ENCODE measurements at places on chromosomes 2 and 18.

GRCh38 chr2:71530211-71530610 lies 76.8 kb downstream of the DYSF start:
- no peak for DNase-seq

DNA sequence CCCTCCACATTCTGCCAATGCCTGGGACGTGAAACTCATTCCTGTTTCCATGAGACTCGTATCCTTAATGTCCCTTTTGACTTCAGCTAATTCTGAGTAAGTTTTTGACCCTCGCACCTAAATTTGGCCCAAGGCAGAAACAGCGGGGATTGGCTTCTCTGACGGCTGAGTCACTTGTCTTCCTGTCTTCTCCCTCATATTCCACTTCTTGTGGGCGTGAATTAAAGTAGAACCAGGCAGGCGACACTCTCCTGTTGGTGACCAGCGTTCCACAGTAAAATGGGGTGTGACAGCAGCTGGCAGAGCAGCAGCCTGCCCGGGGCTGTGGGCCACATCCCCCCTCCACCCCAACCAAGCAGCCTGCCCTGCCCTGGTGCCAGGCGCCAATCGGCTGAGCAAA lies 15.5 kb downstream of the TTC32 start:
- DNase-seq = no peak

DNA sequence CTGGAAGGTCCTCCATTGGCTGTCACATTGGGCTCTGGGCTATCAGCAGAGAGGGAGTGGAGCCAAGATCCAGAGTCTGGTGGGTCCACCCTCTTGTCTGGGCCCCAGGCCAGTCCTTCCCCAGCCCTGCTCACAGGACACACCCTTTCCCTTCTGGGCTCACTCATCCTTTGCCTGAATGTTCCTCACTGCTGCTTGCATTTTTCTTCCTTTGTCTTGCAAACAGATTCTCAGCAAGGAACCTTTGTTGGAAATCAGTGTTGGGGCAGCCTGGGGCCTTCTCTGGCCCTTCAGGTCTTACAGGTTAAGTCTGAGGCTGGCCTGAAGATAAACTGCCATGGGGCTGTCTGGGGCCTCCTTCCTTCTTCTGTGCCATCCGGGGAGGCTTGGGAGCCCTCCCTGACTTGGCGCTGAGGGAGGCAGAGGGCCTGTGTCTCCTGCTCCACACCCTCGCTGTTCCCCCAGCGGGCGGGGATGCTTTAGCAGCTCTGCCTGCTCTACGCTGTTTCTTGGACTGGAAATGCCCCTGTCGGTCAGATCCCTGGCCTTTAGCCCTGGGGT lies 11.5 kb upstream of the CELF4 start:
- DNase-seq = no peak

DNA sequence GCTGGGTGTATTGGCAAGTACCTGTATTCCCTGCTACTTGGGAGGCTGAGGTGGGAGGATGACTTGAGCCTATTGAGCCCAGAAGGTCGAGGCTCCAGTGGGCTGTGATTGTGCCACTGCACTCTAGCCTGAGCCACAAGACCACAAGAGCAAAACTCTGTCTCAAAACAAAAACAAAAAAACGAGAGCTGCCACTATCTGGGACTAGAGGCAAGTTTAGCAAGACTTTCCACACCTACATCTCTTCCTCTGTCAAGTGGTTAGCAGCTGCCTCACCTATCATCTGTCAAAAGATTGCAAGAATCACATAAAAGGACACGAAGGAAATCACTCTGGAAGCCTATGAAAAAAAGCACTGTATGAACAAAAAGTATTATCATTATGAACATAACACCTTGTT lies 55.2 kb upstream of the RIOK3 start:
- no peak for DNase-seq

DNA sequence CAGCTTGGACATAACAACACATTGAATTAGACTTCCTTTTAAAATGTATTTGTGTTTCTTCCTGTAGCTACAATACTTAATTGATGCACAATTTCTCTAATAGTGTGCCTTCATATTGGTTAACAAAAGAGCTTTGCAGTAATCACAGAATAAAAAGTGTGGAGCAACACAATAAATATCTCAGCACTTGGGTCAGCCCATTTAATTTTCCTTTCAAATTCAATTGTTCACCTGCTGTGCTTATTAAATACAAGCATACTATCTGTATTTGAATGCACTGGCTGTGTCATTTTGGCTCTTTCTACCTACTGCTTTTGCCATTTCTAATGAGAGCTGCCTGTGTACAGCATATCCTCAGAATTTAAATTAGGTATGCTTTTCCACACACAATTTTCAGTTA lies 1641.3 kb upstream of the SLC39A10 start:
- DNase-seq = peak; percentile 94

GRCh38 chr2:148935791-148936190 lies 60.8 kb downstream of the KIF5C start:
- DNase-seq = no peak

GRCh38 chr2:18465979-18466378 lies 94.5 kb downstream of the RDH14 start:
- DNase-seq = no peak

GRCh38 chr2:28129955-28130695 lies 239.6 kb downstream of the BABAM2 start:
- no peak for DNase-seq

DNA sequence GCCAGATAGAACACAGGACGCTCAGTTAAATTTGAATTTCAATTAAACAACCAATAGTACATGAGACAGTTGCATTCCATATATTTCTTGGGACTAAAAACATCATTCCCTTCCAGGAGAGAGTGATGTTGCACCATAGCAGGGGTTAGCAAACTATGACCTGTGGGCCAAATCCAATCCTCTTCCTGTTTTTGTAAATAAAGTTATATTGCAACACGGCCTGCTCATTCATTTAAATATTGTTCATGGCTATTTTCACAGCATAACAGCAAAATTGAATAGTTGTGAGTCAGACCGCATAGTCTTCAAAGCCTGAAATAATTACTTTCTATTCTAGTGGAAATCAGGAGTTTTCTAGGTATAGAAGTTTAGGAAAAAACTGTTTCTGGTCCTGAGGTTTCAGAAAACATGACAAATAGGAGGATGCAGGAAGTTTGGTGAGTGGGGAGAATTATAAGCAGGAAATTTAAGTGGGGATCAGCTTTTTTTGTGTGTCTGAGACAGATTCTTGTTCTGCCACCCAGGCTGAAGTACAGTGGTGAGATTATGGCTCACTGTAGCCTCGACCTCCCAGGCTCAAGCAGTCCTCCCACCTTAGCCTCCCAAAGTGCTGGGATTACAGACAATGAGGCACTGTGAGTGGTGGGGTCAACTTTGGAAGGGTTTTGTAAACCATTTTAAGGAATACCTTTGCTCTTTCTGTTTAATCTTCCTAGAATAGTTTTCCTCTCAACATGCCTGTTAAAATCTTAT lies 131.5 kb downstream of the SOCS6 start:
- DNase-seq = no peak

- DNase-seq = no peak
Observed at GRCh38 chr2:25328152-25329085, 13.3 kb downstream of the DNMT3A start.

GRCh38 chr18:9516437-9517064 lies 41.2 kb downstream of the RALBP1 start:
- peak; percentile 29 for DNase-seq

GRCh38 chr2:146489386-146489785 lies 1355.4 kb upstream of the ACVR2A start:
- DNase-seq = no peak

GRCh38 chr18:12944709-12945108 lies 3.1 kb upstream of the SEH1L start:
- no peak for DNase-seq

DNA sequence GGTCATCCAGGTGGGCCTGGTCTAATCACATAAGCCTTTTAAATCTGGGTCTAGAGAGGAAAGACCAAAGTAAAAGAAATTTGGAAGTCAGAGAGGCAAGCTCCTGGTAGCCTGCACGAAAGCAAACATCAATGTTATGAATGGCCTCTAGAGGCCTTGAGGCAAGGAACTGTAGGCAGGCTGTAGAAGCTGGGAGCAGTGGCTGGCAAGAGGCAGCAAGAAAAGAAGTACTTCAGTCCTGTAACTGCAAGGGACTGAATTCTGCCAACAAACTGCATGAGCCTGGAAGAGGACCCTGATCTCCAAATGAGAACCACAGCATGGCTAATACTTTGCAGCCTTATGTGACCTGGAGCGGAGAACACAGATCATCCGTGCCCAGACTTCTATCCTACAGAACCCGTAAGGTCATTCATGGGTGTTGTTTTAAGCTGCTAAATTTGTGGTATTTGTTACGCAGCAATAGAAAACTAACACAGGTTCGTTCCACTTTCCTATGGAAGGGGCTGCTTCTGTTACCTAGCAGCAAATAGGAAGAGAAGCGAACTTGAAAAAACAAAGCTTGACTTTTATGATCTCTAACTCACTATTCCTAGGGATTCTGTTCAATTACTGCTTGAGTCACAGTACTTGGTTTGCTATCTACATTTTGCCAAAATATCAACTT lies 1.2 kb downstream of the IMMT start:
- DNase-seq = peak; percentile 4

DNA sequence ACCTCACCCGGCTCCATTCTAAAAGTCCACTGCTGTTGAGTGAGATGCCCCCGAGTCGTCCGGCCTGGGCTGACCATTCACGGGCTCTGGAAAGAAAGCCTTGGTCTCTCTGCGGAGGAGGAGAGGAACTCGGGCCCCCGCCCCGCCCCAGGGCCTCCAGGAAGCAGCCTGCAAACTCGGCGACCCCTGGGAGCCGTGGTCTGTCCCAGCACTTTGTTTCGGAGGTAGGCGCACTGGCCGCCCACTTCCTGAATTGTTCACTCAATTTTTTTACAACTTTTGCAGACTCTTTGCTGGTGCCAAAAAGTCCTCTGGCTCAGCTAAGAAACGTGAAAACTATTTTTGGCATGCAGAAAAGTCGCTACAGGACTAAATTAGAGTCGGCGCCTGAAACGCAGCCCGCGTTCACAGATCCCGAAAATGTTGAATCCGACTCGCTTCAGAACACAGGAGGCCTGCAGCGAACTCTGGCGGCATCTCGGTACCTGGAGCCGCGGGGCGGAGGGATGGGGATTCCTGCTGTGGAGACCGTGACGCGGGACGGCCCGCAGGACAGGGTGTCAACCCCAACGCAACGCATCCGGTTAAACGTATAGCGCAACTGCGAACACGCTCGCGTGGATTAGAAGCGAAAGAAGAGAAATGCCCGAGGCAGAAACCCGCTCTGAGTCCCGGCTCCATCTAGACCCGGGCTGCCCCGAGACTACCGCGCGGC lies 1.5 kb downstream of the PXDN start:
- DNase-seq = peak; percentile 80

GRCh38 chr2:139031722-139032121 lies 251.5 kb upstream of the NXPH2 start:
- DNase-seq = peak; percentile 36

DNA sequence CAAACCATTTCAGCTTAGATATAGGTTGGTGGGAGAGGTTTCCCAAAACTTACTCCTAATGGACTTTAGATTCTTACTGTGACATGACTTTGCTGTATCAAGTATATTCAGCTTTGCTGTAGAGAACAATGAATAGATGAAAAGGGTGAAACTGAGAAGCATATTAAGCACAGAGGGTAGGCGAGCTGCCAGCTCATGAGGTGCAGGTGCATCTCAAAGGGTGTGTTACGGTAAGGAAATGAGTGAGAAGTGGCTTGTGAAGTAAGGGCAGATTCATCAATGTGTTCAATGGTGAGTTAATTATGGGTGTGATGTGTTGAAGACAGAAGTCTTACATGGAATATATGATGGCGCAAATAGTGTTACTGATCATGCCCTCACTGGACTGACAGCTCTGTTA lies 49.3 kb downstream of the CD8B2 start:
- no peak for DNase-seq

DNA sequence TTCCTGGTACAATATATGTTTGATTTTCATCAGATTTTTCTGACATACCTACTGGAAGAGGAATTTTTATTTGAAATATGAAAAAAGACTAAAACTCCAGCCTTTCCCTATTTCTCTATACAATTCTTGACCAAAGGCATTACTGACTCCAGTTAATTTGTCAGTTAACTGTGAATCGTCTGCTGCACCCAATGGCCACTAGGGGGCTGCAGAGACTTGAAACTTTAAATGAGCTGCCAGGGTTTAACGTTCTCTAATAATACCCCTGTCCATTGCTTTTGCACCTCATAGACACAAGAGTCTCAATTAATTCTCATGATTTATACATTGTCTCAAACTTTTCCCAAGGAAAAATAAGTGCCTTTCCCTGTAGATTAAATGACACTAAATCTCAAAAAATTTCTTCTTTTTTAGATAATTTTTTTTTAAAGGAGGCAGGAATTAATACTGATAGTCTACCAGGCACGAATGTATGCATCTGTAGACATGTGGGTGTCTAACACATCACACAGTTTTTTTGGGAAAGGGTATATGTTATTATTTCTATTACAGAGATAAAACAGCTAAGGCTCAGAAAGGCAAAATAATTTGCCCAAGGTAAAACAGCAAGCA lies 1.8 kb upstream of the ALK start:
- peak; percentile 46 for DNase-seq

- DNase-seq = no peak
Observed at GRCh38 chr2:16176971-16177480, 236.7 kb downstream of the MYCN start.

DNA sequence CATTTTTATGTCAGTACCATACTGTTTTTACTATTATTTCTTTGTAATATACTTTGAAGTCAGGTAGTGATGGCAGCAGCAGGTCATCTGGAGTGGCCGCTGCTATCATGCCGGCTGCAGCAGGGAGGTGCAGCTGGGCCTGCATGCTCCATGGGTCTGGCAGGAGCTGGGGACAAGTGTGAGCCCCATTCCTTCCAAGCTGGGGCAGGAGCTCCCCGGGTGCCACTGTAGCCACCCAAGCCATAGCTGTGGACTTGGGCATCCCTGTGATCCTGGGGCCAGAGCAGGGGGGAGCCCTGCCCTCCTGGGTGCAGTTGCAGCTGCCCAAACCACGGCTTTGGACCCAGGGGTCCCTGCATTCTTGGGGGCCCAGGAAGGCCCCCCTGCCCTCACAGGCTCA lies 59.2 kb downstream of the CSRNP3 start:
- DNase-seq = no peak

DNA sequence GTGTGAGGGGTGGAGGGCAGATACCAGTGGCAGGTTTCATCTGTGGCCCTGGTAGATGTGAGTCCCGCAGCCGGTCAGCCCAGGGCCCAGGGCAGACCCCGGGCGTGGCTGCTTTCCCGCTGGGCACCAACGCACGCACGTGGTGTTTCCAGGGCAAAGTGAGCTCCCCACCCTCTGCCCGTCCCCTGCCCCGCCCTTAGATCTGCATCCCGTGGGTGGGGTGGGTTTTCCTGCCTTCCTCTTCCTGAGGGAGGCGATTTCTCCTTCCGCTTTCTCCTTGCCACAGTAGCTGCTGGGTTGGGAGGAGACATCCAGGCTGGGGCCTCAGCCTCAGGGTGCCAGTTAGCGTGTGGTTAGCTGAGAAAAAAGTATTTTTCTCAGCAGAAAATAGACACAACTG lies 49.6 kb downstream of the ODC1 start:
- no peak for DNase-seq

GRCh38 chr2:101307950-101308431 lies 510 bp downstream of the RNF149 start:
- no peak for DNase-seq

DNA sequence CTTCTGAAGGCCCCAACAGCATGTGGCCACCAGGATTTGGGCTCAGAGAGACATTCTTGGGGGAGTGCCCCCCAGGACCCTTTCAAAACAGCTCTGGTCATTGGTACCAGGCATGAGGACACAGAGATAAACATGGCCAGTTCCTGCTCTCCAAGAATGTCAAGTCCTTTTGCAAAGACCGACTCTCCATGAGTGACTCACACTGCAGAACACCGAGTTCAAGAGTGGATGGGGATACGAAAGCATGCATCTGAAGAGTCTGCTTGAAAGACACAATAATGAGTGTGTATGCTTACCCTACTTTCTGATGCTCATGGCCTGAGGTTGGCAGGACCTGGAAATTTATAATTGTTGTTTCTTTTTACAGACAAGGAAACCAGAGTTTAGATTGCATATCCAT lies 450.6 kb downstream of the TSN start:
- DNase-seq = no peak
